ENCODE measurements at places on chromosomes 13 and 19.

- DNase-seq: no peak
Observed at GRCh38 chr19:35104361-35104760, 11.3 kb upstream of the FXYD3 start.

- no peak for DNase-seq
Observed at GRCh38 chr13:111337741-111338140, 17.3 kb downstream of the TEX29 start.

- DNase-seq: no peak
Observed at GRCh38 chr13:80945328-80945727, 604.4 kb upstream of the SPRY2 start.

GRCh38 chr19:19530423-19530804 lies 1.7 kb downstream of the YJEFN3 start:
- DNase-seq: no peak

- no peak for DNase-seq
Observed at GRCh38 chr19:3458229-3459088, 21.9 kb downstream of the SMIM24 start.

DNA sequence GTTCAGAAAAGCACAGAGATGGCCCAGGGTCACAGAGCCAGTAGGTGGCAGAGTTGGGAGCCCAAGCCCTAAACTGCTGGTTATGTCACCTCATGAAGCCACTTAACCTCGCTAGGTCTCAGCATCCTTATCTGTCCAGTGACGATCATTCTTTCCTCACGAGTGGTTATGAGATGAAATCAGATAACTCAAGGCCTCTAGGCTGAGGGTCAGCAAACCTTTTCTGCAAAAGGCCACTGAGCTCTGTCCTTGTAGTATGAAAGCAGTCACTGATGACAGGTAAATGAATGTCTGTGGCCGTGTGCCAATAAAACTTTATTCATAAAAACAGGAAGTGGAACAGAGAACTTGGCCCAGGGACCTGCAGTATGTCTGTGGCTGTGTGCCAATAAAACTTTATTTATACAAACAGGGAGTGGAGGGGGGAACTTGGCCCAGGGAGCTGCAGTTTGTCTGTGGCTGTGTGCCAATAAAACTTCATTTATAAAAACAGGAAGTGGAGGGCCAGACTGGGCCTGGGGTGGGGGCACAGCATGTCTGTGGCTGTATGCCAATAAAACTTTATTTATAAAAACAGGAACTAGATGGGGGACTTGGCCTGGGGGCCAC lies 71.2 kb downstream of the GNG7 start:
- no peak for DNase-seq

GRCh38 chr19:6227936-6228325 lies 51.8 kb downstream of the MLLT1 start:
- DNase-seq: no peak

DNA sequence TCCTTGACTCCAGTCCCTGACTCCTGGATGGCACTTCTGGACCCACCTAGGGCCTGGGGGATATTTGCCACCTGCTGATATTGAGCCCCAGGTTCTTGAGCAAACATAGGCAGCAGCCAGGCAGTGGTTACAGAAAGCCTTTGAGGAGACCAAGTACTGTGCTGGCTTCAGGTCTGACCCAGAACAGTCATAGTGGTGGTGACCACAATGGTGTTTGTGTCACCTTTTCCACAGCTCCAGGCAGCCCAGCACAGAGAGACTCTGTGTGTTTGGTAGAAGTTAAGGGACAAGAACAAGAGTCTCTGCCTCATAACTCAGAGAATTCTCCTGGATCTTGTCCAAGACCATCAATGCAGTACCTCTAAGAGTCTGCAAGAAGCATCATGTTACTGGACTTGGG lies 14.6 kb upstream of the CLC start:
- no peak for DNase-seq

- no peak for DNase-seq
Observed at GRCh38 chr13:106440866-106441265, 94.6 kb downstream of the EFNB2 start.

DNA sequence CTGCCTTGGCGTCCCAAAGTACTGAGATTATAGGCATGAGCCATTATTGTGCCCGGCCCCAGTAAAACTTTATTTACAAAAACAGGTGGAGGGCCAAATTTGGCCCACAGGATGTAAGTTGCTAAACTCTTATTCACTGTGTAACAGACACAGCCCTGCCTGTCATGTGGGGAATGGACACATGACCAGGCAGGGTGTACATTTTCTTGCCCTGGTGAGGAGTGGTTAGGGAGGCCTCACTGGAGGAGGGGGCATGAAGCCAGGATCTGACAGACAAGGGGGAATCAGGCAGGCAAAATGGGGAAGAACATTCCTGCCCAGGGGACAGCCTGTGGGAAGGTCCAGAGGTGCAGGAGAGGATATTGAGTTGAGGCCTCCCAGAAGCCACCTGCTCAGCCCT lies 7.4 kb upstream of the PGLS start:
- DNase-seq: no peak

DNA sequence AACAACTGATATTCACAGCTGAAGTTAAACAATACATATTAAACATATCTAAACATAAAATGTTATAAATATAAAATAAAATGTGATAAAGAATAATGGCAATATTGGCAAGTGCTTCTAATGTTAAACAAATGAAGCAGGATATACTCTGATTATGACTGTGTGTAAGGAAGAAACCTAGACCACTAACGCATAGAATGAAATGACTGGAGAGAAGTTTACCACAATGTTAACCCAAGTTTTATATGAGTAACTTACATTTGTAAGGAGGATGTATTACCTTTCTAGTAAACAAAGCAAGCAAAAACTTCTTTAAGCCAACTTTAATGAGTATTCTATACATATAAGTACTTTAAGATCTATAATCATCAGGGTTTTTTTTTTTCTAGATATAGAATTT lies 43.0 kb downstream of the RB1 start:
- no peak for DNase-seq

DNA sequence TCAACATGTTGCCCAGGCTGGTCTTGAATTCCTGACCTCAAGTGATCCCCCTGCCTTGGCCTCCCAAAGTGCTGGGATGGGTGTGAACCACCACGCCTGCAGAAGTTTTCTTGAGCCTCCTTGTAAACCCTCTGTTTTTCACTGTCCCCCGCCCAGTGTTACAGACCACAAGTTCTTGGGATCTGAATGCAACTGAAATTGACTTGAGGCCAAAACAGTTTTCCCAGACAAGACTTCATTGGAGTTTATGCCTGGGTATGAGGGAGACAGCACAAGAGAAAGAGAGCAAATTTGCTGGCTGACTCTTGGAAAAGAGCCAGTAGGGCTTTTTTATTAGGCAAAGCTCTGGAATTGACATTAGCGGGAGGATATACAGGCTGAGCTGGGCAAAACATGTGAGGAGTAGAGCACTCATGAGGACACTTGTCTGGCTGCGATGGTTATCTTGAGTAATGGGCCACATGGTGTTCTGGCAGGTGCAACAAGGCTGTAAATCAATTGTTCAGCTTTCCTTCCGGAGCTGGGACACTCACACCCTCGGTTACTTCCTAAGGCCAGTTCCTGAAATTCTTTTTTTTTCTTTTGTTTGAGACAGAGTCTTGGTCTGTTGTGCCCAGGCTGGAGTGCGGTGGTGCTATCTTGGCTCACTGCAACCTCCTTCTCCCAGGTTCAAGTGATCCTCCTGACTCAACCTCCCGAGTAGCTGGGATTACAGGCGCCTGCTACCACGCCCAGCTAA lies 12.7 kb upstream of the HNRNPL start:
- no peak for DNase-seq

GRCh38 chr19:48670699-48671445 lies 1.9 kb downstream of the NTN5 start:
- DNase-seq: no peak

DNA sequence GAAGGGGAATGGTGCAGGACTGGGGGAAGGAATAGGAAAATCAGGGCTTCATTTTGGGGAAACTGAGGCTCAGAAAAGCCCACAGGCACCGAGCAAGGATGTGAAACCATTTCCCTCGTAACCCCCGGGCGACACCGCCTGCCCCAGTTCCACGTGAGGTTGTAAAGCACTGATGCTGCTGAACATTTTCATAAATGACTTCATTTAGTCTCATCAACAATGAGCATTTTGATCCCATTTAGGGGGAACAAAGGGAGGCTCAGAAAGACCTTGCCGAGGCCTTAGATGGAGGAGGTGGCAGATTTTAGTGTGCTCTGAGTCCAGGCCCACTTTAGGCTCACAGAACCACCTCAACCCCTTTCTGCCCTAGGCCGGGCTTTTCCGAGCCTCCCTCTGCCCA lies 20.5 kb upstream of the FBXO27 start:
- no peak for DNase-seq

Data from activated T-cell treated with anti-CD3 and anti-CD28 coated beads for 1 hour (primary cell).